Stimulated activated CD8-positive, alpha-beta memory T cell treated with anti-CD3 and anti-CD28 coated beads, Interleukin-2, amount 100 ng/mL, for 48 hours (primary cell): ENCODE measurements at places on chromosomes 6 and 20.

DNA sequence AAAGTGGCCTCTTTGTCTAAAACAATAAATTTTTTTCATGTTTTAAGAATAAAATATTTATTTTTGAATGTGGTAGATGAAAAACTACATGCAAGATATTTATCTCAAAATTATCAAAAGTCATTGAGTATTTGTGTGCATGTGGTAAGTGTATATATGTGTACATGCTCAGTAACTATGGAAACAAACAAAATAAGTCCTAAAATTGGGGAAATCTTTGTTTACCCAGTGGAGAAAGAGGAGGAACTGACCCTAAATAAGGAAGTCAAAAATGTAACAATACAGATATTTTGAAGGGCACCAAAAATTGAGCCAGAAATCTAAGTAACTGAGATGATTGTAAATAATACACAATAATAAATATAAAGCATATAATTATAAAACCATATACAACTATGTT is 639.2 kb downstream of the MAFB start:
- DNase-seq = no peak

DNA sequence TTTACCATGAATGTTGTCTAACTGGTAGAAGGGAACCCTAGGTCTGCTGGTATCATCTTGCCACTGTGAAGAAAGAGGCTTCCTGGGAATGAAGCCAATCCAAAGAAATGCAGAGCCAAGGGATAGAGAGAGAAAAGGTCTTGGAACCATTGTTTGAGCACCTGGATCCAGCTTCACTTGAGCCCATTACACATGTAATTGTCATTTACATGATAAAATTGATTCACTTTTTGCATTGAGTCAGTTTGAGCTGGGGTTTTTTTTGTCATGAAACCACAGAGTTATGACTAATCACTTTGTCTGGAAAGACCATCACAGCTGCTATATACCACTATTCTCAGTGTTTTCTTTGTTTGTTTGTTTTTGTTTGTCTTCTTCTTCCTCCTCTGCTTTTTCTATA is 112.3 kb downstream of the CBLN4 start:
- no peak for DNase-seq

- DNase-seq = no peak
Measured at GRCh38 chr6:114055349-114055748, 84.4 kb upstream of the HDAC2 start.

- peak; percentile 55 for DNase-seq
Measured at GRCh38 chr6:127518710-127519468, at the start of gene MTCL3. Gene MTCL3, minus strand, starts transcription at chr6:127519335.

- DNase-seq = no peak
Measured at GRCh38 chr6:18585032-18585573, 198.0 kb downstream of the RNF144B start.

DNA sequence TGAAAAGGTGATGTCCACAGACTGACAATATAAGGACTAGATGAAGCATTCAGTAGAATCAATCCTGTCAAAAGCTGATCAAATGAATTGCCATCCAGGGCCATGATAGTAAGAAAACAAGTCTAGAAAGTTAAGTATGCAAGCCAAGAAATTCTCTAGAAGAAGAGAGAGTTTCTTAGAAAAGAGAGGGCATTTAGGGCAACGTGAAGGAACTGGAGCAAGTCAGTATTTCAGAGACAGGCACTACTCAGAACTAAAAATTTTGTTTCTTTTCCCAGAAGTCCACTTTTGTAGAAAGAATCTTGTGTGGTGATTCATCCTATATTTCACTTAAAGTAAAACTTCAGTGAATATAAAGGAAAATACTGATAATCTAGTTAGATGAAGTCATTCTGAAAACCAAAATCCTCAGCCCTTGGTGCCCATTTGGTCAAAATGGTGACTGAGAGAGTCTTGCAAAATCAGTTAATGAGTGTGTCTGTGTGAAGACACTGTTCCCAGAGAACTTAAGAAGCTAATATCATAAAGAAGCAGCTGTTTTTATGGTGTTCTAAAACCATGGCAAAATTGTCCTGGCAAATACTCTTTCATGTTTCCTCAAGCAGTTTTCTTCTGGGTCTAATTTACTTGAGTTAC is 82.2 kb downstream of the COL19A1 start:
- DNase-seq = no peak

- DNase-seq = no peak
Measured at GRCh38 chr6:147297663-147298316, 93.6 kb downstream of the STXBP5 start.
